Activated CD4-positive, alpha-beta T cell treated with anti-CD3 and anti-CD28 coated beads, Interleukin-2, amount 50 U/mL, for 48 hours (primary cell): ENCODE measurements at places on chromosomes 6 and 20.

- no peak for DNase-seq
Observed at GRCh38 chr20:41664584-41664983, 46.4 kb upstream of the CHD6 start.

GRCh38 chr6:155221086-155221485 is 42.7 kb upstream of the CLDN20 start:
- no peak for DNase-seq

DNA sequence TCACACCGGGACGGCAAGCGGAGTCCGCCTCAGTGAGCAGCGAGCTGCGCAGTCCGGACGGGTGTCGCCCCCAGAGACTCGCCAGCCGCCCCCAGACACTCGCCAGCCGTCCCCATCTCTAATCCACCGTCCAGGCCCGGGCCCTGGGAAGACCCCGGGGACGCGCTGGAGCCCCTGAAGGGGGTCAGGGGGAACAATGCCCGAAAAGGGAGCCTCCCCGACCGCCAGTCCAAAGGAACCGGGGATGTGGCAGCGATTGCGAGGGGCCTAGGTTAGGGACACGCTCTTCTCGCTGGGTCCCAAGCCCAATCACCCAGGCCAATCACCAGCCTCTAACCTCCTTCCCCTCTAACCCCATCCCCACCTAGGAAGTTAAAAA is 33.1 kb downstream of the TFAP2A start:
- no peak for DNase-seq

GRCh38 chr6:140979642-140980091 is 1153.1 kb upstream of the GJE1 start:
- no peak for DNase-seq

GRCh38 chr6:13461307-13461706 is 26.1 kb downstream of the GFOD1 start:
- DNase-seq: no peak

- DNase-seq: no peak
Observed at GRCh38 chr6:154580397-154581135, 70.1 kb upstream of the CNKSR3 start.

DNA sequence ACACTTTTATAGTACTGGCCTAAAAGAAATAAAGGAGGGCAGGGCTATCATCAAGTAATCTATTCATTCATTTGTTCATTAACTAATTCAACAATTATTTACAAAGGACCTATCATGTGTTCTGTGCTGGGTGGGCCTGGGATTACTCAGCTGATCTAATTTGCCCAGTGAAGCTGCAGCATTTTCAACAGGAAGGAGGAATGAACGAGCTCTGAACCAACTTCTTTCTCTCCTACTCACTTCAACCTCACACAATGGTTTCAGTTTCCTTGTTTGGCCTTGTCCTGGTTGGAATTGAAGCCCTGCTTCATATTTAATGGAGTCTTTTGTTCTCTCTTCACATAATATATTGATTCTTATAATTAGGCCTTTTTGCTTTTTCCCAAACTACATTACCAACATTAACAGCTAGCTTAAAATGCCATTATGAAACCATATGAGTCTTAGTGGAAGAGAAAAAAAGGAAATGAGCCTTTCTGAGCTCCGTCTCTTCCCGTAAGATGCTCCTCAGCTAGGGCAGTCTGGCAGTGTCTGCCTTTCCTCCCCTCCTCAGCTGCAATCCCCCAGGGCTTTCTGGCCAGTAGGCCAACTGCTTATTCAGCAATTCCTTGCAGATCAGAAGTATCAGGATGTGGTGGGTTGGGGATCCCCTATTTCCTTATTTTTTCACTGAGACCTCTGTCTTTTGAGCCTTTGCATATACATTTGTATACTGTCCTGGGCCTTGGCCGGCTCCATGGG is 79.4 kb upstream of the NRN1 start:
- no peak for DNase-seq

- no peak for DNase-seq
Observed at GRCh38 chr6:28474441-28475219, 31.3 kb upstream of the ZSCAN23 start.

DNA sequence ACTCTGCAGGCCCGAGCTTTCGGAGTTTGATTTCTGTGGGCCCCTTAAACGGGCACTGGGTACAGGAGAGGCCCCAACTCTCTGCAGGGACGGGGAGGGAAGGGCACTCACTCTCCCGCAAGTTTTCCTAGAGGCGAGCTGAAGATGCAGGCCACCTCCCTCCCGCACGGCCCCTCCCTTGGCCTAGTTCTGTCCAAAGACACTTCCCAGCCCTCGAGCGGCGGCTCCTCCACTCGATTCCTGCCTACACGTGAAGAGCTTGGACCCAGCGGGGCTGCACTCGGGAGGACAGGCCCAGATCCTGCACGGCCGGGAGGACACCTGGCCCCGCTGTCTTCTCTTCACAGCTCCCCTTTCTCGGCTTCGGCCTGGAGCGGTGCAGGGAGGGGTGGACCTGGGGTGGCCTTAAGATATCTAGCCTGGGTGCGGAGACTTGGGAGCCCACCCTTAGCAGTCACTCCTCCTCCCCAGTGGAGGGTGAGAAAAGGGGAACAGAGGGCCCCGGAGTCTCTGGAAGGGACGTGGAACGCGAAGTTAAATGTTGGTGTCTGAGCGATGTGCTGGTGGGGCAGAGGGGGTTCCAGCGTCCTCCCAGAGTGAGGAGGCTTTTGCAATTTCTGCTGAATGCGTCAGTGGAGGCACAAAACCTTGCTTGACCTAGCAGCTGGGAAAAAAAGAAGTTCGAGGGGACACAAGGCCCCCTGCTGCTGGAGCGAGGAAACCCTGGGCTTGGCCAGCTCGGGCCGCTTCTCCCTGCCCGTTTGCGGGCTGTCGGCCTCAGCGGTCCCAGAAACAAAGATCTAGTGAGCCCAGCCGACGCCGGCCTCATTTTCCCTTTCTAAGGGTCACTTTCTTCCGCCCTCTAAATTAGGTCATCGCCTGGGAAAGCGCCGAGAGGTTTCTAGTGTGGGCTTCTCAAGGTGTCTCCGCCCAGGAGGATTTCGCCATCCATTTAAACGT is 4.9 kb downstream of the OLIG3 start:
- DNase-seq: no peak

DNA sequence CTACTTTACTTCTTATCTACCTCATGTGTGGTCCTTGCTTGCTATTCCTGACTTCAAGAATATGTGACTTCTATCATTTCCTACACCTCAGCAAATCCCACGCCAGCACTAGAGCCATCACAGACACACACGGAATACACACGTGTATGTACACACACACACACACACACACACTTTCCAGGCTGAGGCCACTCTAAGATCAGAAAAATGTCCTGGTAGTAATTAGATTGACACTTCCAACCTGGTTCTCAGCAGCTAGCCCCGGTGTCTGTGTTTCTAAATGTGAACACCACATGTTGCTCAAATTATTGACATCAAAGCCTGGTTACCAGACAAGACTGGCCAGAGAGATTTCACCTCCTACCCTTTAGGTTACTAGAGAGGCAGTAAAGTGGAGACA is 54.1 kb upstream of the SASH1 start:
- DNase-seq: no peak

DNA sequence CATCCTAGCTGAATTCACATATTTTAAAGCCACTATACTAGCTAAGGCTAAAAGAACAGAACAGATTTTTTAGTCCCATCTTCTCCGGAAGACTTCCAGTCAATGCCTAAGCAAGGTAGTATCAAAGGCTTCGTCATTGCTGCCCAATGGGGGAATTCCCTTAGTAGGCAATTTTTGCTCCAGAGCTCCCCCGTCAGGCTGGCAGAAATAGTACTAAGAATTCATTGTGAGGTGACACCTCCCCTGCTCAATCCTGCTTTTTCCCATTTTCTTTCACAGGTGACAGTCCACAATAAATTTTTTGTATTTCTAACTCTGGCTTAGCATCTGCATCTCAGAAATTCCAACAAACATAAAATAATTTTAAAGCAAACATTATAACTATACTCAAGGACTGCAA is 52.8 kb upstream of the SRSF6 start:
- peak; percentile 63 for DNase-seq

DNA sequence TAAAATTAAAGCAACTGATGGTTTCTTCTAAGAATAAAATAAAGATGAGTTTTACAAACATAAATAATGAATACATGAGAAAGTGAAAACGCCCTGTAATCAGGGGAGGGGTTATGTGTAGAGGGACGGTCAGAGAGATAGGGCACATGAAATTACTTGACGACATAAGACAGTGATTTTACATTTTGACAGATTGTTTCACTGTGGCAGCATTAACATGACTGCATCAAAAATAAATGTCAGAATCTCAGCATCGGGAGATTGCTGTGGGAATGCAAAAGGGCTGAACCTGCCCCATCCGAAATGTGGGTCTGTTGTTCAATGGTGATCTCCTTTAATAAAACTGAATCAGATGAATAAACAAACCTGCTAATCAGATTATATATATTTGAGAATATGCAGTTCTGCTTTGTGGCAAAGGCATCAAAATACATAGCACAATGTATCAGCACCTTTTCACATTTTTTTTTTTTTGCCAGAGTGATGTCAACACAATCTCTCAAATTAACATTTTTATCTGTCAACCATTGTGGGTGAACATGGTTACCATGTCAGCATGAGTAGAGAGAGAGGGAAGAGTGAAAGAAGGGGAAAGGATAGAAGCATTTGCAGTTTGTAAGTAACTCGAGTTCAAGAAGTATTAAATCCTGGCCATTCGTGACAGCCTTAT is 177.1 kb upstream of the MAN1A1 start:
- DNase-seq: no peak

GRCh38 chr20:36777576-36777975 is 4.0 kb upstream of the DSN1 start:
- DNase-seq: no peak

- no peak for DNase-seq
Observed at GRCh38 chr6:47129129-47129528, 87.0 kb upstream of the ADGRF1 start.

GRCh38 chr6:158674342-158675131 is 24.7 kb downstream of the SYTL3 start:
- DNase-seq: no peak

DNA sequence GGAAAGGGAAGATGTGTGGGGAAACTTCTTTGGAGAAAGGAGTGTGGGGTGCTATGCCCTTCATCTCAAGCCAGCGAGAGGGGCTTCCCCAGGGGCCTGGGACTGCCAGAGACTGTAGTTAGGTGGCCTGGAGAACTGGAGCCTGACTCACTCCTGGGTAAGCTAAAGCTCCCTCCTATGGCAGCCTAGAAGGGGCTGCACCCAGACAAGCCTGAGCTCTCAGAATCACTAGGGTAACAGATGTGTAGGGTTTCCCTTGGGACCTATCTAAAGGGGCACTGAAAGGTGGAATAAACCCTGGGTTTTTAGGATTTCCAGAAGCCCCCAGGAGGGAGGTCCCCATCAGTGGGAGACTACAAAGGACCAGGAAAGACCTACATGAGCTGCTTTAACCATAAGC is 1.6 kb upstream of the ARMC2 start:
- DNase-seq: no peak

DNA sequence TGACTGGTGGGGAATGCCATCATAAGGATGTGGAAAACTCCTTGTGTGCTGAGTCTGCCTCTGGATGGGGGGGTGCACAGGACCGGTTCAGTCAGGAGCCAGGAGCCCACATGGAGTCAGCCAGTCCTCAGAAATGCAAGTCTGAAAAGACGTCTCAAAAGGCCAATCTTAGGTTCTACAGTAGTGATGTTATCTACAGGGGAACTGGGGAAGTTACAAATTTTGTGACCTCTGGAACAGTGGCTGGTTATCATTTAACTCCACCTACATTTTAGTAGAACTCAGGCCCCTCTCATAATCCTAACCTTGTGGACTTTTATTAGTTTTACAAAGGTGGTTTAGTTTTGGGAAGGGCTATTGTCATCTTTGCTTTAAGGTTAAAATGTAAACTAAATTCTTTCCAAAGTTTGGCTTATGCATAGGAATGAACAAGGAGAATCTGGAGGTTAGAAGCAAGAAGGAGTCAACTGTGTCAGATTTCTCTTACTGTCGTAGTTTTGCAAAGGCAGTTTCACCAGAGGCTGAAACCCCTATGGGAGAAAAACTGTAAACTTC is 13.7 kb upstream of the TBC1D22B start:
- DNase-seq: no peak

DNA sequence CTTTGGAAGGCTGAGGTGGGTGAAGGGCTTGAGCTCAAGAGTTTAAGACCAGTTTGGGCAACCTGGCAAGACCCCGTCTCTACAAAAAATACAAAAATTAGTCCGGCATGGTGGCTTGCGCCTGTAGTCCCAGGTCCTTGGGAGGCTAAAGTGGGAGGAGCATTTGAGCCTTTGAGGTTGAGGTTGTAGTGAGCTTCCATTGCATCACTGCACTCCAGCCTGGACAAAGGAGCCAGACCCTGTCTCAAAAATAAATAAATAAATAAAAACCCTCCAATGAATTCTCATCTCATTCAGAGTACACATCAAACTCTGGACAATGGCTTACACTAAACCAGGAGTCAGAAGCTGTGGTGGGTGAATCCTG is 31.8 kb downstream of the B4GALT5 start:
- DNase-seq: no peak

- no peak for DNase-seq
Observed at GRCh38 chr20:14701326-14701725, 363.9 kb upstream of the FLRT3 start.

DNA sequence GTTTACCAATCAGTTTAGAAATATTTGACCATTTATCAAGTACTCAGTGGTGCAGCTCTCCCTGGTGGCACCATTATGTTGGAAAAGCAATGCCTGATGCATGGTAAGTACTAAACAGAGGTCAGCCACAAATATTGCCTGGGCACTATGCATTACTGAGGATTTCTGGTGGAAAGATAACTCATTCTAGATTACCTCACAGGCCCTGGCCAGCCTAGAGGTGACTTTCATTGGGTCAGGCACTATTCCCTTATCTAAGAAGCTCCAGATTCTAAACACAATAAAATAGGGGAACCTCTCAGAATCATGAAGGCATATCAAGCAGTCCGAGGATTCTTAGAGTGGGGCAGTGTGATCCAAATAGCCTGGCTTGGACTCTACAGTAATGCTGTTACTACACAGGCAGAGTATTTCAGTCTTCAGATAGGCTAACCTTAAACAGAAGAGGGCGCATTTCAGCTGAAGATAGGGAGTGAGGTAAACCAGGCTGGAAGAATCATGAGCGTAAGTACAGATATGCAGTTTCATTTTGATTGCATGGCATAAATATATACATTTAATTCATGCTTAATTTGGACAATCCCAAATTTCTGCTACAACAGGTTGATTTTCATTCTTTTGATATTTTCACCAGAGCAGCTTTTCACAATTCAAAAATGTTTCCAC is 12.1 kb downstream of the LGSN start:
- no peak for DNase-seq
